ENCODE measurements at places on chromosomes 16 and 17.

GRCh38 chr17:18772471-18772870 is 8.5 kb upstream of the TVP23B start:
- DNase-seq: no peak

DNA sequence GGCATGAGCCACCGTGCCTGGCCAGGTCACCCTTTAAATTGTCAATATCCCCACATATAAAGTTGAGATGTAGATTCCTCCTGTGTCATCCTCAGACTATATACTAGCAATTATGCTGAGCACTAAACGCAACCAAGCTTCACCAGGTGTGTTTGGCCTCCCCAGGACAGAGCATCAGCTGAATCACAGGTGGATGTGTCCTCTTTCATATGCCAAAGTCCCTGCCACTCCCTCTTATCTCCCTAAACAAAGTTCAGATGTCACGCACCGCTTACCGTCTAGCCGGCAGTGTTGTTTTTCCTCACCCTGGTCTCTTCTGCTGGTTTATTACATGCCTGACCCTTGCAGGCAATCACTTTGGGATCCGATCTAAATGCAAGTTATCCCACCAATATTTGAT is 43.8 kb upstream of the ARHGAP44 start:
- DNase-seq: no peak

- DNase-seq: no peak
These were observed 454.3 kb upstream of the CDH11 start for GRCh38 chr16:65576139-65576538.

- DNase-seq: no peak
These were observed 8.5 kb upstream of the ZC3H18 start for GRCh38 chr16:88561485-88562359.

DNA sequence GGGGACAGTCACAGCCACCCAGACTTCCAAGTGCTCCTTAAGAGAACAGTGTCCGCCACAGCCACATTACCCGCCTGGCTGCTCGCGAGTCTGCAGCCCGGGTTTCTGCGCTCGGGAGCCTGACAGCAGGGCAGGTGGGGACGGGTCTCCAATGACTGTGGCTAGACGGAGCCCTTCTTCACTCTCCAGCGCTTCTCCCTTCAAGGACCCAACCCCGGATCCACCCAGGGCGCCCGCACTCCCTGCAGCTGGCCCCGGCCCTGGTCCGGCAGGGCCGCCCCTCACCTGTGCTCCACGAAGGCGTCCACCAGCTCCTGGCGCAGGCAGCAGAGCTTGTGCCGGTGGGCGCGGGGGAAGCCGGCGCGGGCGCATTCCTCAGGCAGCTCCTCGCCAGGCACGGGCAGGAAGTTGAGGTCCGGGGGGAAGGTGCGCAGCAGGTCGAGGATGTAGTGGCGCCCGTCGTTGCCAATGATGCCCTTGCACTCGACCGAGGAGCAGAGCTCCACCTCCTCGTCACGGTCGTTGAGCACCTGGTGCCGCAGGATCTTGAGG is 13.9 kb downstream of the CLUH start:
- no peak for DNase-seq

GRCh38 chr17:45430006-45430737 is 2.5 kb downstream of the ARHGAP27 start:
- DNase-seq: no peak

GRCh38 chr17:4199818-4200402 is 56.9 kb downstream of the CYB5D2 start:
- no peak for DNase-seq

- DNase-seq: no peak
These were observed 60.9 kb upstream of the GNG13 start for GRCh38 chr16:861446-861845.

DNA sequence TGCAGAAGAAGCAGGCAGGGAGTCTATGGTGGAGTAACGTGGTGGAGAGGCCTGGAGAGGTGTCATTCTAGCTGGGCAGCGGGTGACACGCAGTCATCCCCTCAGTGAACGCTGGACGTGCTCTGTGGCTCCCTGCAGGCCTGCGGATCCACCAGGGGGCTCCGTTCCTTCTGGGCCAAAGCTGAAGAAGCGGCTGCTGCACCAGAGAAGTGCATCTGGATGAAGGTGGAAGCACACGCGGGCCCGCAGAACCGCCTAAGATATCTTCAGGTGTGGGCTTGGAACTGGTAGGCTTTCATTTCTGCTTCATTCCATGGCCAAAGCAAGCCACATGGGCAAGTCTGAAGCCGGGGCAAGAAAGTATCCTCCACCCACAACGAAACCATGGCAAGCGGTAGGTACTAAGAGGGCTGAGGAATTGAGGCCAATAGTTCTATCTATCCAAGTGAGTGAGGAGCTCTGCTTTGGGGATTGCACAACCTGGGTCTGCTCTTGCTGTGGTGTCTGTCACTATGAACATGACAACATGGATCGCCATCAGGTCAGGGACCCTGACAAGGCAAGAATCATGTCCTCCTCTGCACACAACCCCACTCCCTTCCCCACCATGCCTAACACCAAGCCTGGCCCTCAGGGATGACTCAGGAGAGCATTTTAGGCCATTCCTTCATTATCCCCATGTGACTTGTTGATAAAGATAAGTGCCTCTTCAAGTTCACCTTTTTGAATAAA is 78.9 kb upstream of the FBXO47 start:
- no peak for DNase-seq
